ENCODE measurements at places on chromosomes 3 and 15.

DNA sequence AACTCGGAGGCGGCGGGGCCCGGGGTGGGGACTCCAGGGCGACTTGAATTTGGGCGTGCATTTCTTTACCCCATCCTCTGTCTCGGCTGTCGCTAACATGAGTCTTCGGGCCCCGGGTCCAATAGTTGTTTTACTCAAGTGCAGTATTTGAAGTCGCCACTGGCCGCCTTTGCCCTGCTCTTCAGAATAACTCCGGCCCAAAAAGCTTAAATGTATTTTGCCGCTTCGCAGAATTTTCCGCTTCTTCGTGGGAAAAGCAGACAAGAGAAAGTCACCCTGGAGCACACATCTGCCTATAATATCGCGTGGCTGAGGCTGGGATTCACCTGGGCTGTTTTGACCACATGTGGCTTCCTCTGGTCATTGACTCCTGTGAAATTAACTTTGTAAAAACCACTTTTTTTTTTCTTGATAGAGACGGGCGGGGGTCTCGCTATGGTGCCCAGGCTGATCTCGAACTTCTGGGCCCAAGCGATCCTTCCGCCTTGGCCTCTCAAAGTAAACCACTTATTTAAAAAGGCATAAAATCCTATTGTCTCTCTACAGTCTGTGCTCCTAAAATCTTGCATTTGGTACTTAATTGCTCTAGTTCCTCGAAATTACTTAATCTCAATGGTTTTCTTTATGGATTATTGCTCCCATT lies 676 bp downstream of the CNOT10 start:
- DNase-seq, result no peak

DNA sequence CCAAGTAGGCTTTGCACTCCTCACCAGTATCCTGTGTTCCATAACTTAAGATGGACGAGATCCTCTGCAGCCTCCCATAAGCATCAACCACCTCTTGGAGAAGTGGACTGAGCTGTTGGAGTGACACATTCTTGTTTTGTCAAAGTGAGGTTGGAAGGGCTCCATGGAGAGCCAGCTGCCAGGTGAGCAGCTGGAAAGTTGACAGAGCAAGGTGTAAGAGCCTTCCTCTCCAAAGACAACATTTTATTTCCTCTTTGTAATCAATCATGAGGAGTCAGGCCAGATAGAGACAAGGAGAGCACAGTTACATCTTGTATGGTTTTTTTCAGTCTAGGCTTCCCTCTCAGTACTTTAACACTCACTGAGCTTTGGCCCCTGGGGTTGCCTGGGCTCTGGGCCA lies 5.1 kb downstream of the ABI3BP start:
- no peak for DNase-seq

GRCh38 chr3:122635789-122636188 lies 44.9 kb upstream of the PARP14 start:
- DNase-seq, result no peak

DNA sequence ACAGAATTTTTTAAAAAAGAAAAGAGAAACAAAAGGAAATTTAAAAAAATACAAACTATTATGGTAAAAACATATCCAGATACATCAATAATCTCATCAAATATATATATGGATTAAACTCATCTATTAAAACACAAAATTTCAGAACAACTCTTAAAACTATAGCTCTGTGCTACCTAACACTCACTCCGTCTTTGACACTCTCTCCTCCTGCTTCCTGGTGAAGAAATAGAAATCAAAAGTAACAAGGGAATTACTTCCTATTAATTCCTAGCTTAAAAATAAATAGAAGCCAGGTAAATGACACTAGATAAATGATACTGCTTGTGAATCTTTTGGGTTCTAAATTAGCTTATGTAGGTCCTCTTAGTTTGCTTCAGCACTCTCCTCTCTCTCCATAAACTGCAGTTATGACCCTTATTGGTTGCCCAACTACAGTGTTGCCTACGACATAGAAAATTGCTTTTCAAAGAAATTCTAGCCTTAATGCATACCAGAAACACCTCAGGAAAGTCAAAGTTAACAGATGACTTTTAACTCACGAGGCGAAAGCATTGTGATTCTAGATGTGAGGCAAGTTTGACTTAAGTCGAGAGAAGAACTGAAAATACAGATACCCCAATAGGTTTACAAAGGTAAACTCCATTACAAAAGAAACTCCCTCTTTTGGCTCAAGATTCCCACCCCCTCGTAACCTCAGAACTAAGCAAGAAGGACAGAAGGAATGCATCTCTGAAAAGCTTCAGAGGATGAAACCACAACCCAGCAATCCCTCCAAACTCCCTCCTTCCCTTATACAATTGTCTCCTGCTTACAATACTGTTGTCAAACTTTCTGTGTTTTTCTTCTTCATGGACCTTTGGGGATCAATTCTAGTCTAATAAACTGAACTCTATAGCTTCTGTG lies 394.7 kb downstream of the FGF12 start:
- no peak for DNase-seq

- no peak for DNase-seq
These were observed 33.6 kb downstream of the KIF15 start for GRCh38 chr3:44795197-44795596.

DNA sequence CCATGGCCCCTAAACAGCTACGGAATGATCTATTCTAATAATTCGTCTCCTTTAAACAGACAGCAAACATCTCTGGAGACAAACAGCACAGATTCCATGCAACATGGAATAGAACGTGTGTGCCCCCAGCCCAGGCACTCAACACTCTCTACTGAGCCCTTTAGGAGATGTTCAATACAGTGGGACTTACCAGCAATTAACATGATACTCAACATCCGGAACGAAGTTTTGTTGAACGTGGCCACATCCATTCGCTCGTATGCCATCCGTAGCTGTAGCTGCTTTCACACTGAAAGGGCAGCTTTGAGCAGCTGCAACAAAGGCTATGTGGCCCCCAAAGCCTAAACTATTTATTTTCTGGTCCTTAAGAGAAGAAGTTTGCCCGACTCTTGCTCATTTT lies 3.5 kb downstream of the ADAMTS17 start:
- DNase-seq, result no peak

DNA sequence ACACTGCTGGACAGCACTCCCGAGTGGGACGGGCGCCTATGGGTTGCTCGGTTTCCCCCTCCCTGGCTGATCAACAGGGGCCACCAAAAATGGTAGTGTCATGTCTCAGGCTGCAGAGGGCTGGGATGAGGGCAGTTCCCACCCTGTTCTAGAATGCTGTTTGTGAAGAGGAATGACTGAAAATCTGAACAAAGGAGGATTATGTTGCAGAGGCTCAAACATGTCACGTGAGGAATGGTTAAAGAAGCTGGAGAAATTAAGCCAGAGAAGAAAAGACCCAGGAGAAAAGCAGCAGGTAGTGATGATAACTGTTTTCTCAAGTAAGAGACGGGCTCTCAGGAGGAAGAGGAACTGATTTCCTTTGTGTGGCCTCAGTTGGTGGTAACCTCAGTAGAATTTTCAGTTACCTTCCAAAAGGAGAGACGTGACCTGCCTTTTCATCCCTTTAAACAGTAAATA lies 10.4 kb downstream of the SPG21 start:
- DNase-seq, result no peak

DNA sequence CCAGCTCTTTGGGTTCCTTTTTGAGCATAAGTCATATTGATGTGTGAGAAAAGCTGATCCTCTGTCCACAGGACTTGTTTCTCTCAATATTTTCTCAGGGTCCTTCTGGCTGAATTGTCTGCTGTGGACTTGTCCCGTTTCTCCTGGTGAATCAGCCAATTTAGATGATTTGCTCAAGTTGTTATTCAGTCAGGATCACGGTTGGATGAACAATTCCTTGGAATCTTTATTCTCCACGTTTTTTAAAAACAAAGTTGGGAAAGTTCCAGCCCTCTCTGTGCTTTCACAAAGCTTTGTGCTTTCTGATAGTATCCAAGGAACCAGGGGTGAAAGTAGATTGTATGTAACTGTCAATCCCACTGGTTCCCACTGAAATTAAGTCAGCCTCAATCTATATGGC lies 61.3 kb downstream of the LRRC3B start:
- no peak for DNase-seq

DNA sequence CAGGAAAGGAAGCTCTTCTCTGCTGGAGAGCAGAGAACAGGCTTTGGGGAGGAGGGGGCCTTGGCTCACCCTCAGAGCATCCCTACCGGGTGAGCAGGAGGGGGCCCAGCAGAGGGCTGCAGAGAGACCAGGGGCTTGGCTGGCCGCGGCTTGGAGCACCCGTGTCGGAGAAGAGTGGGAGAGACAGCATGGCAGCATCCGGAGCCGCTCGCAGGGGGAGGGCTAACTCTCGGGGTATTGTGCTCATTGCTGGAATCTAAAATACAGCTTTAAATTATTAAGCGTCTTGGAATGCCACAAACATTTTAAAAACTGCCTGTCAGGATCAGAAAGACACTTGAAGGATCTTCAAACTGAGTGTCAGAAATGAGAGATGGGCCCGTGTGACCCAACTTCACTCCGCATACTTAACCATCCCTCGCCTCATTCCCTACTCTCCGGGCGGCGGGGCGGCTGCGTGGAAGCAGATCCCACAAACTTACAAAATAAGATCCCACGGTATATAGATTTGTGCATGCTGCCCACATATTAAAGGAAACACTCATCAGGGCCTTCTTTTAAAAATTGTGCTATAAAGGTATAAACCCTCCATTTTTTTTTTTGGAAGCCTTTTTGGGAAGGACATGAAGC lies 53.9 kb downstream of the EIF4E3 start:
- DNase-seq, result no peak

DNA sequence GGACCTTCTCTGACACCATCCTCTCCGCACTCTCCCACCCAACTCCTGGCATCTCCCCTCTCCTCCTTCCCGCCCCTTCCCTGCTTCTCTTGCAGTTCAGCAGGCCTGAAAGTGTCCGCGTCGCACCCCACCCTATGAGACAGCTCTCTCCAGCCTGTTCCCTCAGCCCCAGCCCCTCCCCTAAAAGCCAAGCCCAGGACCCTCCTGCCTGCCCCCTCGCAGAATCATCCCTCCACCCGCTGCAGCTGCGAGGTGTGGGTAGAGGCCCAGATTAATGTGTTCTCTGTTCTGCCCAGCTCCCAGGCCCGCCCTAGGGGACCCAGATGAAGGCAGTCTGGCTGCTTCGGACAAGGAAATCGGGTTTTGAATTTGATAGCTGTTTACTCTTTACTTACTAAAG lies 410 bp downstream of the PRR23E start:
- DNase-seq, result no peak

GRCh38 chr15:85616549-85617110 lies 178.1 kb downstream of the KLHL25 start:
- no peak for DNase-seq

DNA sequence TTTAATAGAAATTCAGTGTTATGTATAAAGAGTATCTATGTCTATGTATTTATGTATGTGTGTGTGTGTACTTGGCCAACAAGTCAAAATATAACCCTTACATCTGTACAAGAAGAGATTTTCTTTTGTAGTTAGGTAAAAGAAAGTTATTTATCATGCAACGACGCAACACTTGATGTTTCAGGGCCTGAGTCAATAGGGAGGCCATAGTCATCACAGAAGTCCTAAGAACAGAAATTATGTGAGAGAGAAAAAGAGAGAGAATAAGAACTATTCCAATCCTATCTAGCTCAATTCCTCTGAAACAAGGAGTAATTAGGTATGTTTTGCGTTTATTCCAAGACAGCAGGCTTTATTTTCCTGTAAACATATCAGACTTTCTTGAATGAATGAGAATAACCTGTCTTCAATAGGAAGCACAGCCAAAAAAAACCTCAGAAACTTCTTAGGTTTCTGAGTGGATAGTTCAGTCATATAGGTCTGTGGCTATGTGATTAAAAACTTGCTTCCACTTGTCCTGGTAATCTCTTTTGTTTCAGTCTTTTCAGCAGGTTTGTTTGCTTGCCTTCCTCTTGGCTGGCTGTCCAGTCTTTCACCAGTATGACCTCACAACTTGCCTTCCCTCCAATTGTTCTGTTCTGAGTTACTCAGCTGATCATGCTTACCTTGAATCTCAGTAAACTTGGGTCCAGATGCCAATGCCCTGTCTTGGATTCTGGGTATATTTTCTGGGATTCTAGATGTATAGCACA lies 382.4 kb upstream of the GBE1 start:
- no peak for DNase-seq

DNA sequence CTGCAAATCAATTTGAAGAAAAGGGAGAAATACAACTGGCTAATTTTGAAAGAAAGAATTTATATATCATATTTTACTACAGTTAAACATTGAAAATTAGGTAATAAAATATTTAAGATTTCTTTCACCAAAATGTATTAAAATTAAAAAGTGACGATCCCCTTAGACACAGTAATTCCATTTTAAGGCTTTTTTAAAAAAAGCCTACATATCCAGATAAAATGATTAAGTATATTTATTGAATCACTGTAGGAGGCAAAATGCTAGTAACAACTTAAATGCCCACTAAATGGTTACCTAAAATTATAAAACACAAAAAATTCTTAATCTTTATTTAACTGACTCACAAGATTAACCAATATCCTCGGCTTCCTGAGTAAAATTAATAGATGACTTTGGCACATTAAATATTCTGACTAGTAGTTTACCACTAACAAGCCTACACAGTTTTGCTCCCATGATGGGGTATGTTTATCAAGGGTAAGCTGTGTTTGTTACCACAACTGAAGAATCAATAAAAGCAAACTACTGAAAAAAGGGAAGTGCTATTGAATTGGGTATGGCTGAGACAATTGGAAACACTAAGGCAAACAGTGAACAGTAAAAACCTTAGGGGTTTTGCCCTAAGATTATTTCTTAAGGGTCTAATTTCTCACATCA lies 28.4 kb downstream of the ANKRD28 start:
- no peak for DNase-seq

GRCh38 chr3:23919628-23920027 lies 2.7 kb downstream of the RPL15 start:
- DNase-seq, result no peak

DNA sequence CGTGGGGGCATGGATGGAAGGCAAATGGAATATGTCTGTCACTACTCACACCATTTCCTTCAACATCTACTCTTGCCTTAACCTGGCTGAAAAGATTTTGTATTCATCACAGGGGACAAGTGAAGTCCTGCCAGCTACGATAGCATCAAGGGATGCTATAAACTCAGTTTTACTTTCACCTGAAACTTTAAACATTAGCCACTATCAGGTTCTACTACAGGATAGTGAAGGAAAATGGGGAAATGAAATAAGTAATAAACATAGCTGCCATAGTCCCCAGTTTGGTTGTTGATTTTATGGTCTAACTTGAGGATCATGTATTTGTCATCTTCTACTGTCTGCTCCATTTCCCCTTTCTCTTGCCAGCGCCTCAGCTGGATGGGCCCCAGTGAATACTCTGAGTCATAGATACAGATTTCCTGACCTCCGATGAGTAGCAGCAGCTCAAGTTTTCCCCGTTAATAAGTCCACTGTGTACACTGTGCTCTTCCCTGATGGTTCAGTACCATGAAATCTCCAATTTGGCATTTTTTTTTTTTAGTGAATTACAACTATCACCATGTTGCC lies 338.2 kb upstream of the SLCO3A1 start:
- DNase-seq, result no peak

Data from caudate nucleus (tissue), 63 donors.